ENCODE measurements at places on chromosomes 4 and X.

- peak; percentile 34 for DNase-seq
These were observed 2.8 kb upstream of the SAP30 start for GRCh38 chr4:173367946-173368345.

GRCh38 chr4:47390428-47391125, 72.9 kb downstream of the COMMD8 start:
- DNase-seq, result no peak

GRCh38 chr4:15674926-15675325, 6.7 kb upstream of the FAM200B start:
- no peak for DNase-seq

- no peak for DNase-seq
These were observed 50.0 kb downstream of the LUZP4 start for GRCh38 chrX:115339441-115340025.

DNA sequence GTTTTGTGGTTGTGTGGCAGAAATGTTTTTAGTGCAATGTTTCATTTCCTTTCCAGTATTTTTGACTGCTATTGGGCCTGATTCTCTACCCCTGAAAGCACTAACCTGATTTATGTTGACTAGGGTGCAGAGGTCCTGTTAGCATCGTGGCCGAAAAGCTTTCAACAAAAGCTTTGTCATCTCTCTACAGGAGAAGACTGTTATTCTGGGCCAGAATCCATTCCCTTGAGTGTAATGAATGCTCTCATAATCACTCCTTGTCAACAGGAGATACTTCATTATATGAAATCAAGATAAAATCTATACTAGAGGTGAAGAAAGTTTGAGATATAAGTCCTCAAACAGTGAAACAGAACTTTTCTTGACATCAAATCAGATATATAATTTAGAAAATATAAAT, 195.5 kb downstream of the ZNF330 start:
- DNase-seq, result no peak

DNA sequence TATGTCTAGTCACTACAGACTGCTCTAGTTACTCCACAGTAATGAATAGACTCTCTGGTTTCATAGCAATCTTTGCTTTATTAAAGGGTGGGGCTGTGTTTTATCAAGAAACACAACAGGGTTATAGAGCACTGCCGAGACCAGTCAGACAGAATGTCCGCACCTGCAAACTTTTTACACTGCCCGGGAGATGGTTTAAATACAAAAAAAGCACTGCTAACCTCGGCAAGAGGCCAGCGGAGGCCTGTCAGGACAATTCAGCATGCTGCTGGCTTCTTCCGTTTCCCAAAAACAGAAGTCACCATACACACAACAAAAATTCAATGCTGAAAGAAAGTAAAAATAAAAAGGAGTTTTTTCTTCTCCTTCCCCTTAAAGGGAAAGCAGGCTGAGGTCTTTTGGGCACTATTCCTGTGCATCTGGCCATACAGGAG, 67.4 kb downstream of the IRF2 start:
- DNase-seq, result no peak

GRCh38 chr4:24260133-24260715, 324.1 kb downstream of the DHX15 start:
- DNase-seq, result no peak

GRCh38 chrX:31227250-31227649, 155.4 kb upstream of the FTHL17 start:
- peak; percentile 54 for DNase-seq

- no peak for DNase-seq
These were observed 41.8 kb downstream of the SULT1B1 start for GRCh38 chr4:69718396-69719271.

- DNase-seq, result no peak
These were observed 25.5 kb upstream of the UVSSA start for GRCh38 chr4:1321486-1321885.

- DNase-seq, result no peak
These were observed 106.3 kb downstream of the LINC00632 start for GRCh38 chrX:140815868-140816267.
